Glutamatergic neuron (in vitro differentiated cells): ENCODE measurements at places on chromosomes 13 and 19.

- no peak for DNase-seq
Observed at GRCh38 chr13:45548281-45548680, 67.3 kb downstream of the ERICH6B start.

DNA sequence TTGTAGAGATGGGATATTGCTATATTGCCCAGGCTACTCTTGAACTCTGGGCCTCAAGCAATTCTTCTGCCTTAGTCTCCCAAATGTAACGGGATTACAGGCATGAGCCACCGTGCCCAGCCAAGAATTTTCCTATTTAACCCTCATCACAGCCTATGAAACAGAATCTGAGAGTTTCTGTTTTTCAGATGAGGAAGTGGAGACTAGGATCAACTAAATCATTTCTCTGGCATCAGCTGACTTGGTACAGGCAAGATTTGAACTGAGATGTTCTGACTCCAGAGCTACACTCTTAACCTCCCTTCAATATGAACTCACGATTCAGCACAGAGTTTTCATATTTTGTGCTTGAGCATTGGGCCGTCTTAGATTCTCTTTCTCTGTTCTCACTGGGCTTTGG is 8.1 kb downstream of the ZNF460 start:
- no peak for DNase-seq

GRCh38 chr13:110445183-110445582 is 116.3 kb downstream of the RAB20 start:
- no peak for DNase-seq

DNA sequence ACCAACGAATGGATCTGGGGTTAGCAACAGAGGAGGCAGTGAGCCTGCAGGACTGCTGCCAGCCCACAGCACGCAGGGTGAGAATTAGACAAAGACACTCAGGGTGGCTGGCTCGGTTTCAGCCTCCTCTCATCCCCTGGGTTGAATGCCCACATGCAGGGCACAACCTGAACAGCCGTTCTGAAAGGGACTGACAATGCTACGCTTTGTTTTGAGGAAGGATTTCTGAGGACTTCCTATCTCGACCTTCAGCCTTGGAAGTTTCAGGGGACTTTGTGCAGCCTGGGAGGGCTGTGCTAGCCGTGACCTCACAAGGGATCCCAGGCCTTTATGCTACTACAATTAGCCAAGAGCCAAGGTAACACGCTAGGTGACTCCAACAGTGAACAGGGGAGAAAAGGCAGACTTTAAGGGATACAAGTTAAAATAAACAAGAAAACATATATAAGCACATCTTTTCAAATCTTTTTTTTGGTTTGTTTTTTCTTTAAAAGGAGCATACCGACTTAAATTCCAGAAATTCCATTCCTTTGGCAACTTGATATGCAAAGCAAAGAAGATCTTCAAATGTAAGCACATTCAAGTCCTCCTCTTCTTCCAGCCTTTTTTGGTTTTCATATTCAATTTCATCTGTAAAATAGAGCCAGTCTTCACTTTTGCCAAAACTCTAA is 34.5 kb upstream of the URAD start:
- no peak for DNase-seq

DNA sequence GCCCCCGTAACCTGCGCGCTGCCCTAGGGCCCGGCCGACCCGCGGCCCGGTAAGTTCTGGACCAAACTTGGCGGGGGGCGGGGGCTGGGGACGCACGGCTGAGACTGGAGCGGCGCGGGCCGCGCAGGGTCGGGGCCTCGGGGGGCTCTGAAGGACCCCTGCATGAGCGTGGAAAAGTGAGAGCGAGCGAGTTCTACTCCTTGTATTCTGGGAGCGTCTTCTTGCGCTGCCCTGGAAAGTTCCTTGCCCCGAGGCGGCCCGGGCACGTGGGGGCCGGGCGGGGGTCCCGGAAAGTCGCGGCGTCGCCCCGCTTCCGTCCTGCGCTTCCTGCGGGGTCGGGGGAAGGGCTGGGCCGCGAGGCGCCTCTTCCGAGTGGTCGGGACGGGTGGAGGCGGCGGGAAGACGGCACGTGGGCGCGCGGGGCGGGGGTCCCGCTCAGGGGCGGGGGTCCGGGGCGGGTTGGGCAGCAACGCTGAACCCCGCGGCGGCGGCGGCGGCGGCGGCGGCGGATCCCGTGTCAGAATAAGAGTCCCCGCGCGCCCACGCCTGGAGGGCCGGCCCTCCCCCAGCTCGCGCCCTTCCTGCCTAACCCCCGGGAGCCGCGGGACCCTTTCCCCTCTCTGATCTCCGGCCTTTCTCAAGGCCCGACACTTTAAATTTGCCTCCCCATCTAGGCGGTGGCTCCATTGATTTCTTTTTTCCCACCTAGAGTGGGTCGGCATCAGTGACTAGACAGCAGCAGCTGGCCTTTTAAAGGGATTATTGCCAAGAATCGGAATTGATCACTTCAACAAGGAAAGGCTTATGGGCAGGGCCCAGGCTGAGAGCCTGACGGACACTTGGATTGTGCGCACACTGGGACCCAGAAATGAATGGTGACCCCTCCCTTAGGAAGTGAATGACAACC is 749 bp downstream of the GATAD2A start:
- peak; percentile 73 for DNase-seq
